ENCODE measurements at places on chromosomes 4 and X.

DNA sequence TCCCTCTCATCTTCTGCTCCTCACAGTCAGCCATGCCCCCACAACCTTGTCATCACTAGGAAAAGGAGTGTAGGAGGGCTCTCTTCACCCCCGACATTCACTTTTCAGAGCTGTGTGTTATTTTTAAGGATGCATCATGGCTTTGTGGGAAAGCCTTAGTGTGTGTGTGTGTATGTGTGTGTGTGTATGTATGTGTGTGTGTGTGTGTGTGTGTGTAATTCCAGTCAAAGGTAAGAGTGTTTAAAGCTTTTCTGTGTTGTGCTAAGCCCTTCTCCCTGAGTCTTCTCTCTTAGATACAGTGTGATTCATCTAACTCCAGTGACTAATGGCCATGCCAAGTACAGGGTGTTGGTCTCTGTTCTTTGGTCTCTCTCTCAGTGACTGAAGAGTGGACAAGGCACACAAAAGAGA lies 76.6 kb downstream of the CHIC2 start:
- DNase-seq: no peak

DNA sequence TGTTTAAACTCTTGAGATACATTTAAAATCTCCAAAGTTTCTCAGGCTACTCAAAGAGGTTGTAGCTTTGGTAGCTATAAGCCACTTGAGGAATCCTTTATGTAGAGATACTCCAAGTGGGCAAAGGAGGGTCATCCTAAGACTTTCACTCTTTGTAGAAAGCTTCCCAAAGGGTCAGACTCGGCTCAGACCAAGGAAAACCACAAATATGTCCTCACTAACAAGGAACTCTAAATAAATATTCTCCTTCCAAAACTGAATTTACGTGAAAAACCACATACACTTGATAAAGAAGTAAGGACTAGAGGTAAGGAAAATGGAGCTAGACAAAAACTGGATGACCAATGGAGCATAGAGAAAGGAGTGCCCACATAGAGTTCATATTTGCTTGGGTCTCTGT lies 41.7 kb upstream of the DDX60 start:
- no peak for DNase-seq

- DNase-seq: no peak
Measured at GRCh38 chr4:113325876-113326615, 276.6 kb downstream of the ANK2 start.

DNA sequence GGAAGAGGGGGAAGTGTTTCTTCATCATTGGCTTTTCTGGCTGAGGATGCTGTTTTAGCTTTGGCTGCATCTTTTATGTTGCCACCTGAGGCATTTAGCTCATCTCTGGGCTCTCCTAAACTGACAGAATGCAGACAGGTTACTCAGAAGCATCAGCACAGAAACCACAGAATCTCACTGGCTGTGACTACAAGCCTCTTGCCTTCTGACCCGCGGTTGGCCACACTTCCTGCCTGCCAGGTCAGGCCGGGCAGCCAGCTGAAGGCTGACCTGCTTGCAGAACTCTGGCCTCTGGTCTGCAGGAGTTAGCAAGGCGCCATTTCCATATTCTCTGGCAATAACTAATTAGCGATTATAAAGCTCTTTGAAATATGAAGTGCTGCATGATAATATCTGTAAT lies 366.5 kb downstream of the MID1IP1 start:
- no peak for DNase-seq

- DNase-seq: no peak
Measured at GRCh38 chr4:99828477-99828876, 11.8 kb downstream of the DAPP1 start.

- DNase-seq: no peak
Measured at GRCh38 chr4:1298461-1298860, 8.8 kb downstream of the MAEA start.

- DNase-seq: no peak
Measured at GRCh38 chr4:53706422-53707032, 115.2 kb upstream of the LNX1 start.

DNA sequence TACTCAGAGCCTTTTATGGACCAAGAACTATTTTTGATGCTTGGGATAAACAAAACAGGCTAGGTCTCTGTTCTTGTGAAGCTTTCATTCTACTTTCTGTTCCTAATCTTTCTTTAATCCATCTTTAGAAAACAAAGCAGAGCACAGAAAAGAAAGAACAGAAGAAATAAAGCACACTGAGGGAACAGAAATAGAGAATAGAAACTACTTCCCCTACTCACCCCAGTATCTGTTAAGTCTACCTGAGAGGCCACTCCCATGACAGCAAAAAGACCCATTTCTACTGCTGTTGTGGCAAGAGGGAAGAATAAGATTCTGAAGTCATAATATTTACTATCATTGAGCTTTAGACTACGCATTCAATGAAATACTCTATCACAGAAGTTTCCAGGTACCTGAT lies 9.2 kb downstream of the RFC1 start:
- no peak for DNase-seq

DNA sequence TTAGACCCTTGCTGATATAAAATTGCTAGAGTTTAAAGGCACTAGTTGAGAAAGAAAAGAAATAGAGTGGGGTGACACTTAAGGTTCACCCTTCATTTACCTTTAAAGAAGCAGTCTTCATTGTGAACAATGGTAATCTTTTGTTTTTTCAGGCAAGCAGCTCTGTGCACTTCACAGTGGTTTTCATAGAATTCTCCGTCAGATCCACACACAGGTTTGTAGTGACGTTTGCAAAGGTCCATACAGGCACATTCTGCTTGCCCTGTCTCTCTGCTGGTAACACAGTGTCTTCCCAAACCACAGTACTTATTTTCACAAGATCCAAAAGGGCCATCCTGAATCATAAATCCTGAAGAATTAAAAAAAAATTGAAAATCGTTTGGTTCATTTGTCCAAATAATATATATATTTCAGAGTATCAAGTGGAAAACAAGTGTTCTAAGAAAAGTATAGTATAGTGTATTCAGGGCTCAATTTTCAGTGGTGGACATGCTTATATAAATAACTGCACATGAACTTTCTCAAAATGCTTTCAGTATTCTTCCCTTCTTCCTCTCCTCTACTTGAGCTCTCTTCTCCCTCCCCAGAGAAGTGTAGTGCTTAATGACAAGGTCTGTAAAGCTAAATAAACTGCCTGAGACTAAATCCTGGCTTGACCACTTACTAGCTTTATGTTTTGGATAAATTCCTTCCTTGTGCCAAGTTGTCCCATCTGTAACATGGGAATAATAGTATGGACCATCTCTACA lies 243.3 kb downstream of the FSTL5 start:
- DNase-seq: no peak

DNA sequence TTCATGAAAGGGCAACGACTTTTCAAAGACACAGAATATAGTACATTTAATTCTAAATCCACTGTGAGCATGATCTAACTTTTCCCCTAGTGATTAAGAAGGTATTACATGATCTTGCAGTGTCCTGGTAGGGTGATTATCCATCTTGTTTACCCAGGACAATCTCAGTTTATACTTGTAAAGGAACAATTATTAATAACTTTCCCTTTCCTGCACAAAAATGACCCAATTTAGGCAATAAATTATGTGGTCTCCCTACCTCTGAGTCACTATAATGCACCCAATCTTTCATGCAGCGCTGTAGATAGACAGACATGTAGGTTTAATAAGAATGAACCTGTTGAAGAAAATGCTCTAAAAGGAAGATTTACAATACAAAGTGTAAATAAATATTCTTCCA lies 22.7 kb downstream of the UNC5C start:
- DNase-seq: no peak

DNA sequence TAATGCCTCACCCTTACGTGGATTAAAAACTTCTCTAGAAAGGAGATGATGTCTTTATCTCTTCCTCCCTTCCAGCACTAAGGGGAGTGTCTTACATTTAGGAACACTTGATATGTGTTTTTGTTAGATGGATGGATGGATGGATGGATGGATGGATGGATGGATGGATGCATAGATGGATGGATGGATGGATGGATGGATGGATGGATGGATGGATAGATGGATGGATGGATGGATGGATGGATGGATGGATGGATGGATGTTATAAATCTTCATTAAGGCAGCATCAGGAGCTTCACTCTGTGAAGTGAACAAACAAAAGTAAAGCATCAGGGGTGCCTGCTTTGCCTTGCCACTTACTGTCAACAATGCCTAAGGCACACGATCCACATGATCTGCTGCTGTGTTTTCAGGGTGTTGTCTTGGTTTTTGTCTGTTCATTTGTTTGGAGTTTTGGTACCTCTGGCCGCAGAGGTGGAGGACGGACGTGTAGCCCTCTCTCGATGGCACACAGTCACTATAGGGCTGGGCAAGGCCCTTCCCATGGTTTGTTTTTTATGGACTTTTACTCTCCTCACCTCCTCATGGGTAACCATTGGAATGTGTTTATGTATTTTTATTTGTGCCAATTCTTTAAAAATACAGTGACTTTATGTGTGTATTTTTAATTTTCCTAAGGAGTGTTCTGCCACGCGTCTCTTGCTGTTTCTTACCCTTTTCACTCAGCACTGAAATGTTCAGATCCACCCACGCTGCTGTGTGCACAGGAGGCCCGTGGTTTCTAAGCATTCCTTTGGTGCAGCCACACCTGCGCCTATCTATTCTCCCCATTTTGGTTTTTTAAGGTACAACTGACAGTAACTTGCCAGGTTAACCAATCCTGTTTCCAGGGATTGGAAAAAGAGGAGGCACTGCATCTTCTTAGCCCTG lies 91.8 kb upstream of the ENPP6 start:
- peak; percentile 52 for DNase-seq

DNA sequence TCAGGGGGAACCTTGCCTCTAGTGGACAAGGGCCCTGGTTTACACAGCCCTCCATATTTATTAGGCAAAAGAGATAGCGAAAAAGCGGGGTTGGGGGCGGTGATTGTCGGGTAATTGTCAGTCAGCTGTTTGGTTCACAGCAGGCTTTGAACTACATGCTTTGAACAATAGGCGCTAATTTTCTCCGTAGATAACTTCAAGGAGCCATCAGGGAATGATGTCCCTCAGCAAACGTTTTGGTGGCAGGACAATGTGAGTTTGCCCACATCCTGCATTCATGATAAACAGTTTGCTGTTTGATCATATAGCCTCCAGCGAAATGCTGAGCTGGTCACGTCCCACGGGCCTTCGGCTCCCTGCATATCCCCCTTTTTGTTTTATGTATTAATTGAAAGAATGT lies 65.2 kb downstream of the KANTR start:
- no peak for DNase-seq

GRCh38 chr4:740656-741282 lies 35.1 kb downstream of the PCGF3 start:
- DNase-seq: no peak

GRCh38 chrX:148854306-148854705 lies 353.9 kb downstream of the AFF2 start:
- DNase-seq: no peak

GRCh38 chr4:41454423-41454822 lies 83.5 kb upstream of the LIMCH1 start:
- no peak for DNase-seq

DNA sequence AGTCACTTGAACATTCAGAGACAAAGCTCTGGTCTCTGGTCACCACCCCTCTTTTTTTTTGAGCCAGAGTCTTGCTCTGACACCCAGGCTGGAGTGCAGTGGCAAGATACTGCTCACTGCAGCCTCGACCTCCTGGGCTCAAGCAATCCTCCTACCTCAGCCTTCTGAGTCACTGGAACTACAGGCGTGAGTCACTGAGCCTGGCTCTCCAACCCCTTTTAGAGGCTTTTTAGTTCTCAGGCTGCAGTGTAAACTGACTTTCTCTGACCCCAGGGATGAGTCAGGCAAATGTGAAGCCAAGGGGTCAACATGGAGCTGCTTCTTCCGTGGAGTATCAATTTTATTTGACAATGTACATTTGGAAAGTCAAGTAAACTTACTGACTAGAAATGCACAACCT lies 229.2 kb downstream of the PTTG2 start:
- DNase-seq: no peak

- DNase-seq: no peak
Measured at GRCh38 chrX:49958727-49959485, 36.5 kb downstream of the CLCN5 start.

DNA sequence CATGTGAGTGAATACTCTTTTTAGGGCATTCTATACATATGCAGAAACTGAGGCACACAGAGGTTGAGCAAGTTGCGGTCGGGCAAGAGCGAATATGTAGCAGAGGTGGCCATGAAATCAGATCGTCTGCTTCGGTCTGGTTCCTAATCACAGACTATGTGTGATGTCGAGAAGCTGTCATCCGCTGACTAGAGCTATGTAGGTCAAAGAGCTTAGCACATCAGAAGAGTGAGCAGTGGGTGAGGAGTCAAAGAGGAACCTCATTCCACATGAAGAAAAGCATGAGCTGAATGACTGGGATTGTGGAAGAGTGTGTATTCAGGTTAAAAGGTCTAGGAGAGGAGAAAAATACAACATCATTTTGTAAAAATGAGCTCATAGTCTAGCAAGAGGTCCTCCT lies 19.0 kb downstream of the GAB3 start:
- no peak for DNase-seq

- peak; percentile 8 for DNase-seq
Measured at GRCh38 chrX:3638280-3638873, 75.1 kb downstream of the PRKX start.

- DNase-seq: no peak
Measured at GRCh38 chr4:184596617-184597185, 52.5 kb downstream of the CASP3 start.

DNA sequence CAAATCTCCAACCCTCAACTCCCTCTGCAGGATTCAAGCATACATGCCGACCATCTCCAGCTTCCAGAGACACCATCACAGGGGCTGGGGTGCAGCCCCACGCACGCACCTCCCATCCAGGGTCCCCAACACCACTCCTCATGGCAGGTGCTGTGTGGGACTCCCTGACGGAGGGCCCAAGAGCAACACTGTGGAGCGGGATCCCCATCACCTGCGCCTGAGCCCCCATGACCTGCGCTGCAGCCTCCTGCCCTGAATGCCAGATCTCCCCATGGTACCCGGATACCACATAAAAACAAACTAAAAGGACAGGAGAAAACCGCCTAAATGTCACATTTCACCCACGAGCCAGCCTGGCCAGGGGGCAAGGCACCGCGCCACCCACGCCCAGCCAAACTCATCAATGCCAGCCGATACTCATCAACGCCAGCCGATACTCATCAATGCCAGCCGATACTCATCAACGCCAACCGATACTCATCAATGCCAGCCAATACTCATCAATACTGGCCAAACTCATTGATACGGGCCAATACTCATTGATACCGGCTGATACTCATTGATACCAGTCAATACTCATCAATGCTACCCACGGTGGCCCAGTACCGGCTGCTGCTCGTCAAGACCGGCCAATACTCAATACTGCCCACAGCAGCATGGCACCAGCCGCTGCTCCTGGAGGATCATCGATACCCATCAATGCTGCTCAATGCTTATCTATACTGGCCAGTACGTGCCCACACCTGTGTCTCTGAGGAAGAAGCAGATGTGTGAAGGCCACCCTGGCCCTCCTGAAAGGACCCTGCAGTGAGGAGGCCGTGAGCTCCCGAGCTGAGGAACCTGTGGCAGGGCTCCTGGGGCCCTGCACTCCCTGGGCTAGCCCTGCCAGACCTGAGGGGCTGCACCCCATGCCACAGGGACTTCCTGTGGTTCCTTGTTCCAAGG lies 6.2 kb downstream of the CTBP1 start:
- DNase-seq: no peak
